ENCODE measurements at places on chromosomes 5 and 9.

DNA sequence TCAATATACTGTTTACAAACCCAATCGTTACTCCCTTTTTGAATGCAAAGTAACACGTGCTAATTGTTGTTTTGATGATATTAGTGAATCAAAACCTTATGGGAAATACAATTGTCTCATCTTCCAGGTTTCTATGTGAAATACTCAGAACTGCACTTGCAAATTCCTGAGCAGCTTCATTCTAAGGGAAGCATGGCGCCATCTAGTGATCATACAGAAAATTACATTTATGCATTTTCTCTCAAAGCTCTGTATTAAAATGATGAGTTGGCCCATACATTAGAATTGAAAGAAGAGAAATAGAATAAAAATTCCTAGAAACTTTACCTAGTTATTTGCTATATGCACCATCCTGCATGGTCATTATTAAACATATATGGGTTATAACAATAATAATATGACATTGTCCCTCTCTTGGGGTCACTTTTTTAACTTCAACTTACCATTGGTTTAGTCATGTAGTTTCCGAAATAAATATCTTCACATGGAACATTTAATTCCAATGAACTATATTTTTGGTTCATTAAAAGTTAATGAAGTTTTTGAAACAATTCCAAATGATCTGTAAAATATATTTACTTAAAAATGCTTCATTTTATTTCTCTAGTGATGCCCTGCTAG, 220.0 kb downstream of the PDE4D start:
- no peak for DNase-seq

DNA sequence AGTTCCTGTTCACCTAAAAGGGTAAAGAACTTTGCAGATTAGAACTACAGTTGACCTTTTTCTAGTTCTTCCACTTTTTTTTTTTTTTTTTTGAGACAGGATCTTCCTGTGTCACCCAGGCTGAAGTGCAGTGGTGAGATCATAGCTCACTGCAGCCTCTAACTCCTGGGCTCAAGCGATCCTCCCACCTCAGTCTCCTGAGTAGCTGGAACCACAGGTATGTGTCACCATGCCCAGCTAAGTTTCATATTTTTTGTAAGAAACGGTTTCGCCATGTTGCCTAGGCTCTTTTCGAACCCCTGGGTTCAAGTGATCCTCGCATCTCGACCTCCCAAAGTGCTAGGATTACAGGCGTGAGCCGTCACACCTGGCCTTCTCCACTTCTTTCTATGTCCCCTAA, 39.7 kb upstream of the TNFAIP8 start:
- DNase-seq = no peak

DNA sequence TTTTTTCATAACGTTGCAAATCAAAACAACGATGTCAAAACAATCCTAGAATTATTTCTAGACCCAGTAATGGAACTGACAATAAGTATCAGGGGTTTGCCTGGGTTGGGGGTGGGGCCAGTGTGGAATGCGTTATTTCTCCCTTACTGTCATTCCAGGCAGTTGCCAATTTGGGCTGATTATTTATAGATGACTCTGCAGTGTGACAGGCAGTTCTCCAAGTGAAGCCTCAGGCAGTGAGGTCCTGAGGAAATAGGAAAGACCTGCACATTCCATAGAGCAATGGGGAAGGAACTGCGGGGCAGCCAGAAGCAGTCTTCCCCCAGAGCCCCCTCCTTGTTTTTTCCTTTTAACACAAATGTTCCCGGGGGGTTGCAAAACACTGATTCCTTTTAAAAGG, 179.0 kb downstream of the YTHDC2 start:
- DNase-seq = no peak

DNA sequence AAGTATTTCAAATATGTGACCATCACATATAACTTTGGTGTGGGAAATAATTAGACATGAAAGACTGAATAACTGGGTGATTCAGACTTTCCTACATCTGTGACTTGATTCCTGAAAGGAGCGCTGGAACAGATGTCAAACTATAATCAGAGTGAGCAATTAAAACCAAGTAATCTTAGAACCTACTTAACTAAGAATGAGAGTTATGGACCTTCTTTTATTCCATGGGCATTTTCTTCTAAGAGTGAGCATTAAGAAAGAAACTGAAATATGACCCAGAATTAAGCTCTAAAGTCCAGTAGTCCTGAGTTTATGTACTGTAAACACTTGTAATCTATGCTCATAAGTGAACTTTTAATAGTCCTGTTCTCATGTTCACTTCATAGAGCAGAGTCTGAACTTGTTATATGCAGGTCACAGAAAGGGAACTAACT, 68.4 kb downstream of the PAM start:
- DNase-seq = no peak

GRCh38 chr5:168317521-168318147, 26.2 kb downstream of the WWC1 start:
- DNase-seq = no peak

- DNase-seq = peak; percentile 58
These were observed 124.4 kb downstream of the TENT4A start for GRCh38 chr5:6837519-6838110.

GRCh38 chr5:96562614-96563013, 99.6 kb upstream of the CAST start:
- DNase-seq = no peak

DNA sequence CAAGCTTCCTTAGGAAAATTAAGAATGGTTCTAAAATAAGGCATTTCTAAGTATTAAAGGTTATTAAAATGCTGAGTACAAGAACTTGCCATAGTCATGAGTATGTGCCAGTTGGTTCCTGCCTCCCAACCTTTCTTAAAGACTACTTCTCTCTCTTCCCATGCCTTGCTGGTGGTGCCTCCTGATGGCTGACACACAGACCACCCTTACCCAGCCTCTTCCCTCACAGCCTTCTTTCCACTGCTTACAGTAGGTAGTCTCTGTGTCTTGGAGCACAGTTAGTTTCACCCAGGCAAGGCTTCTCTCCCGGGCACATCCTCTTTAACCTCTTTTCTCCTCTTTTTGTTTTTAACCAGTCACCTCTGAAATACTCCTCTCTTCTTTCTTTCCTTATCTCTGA, 20.6 kb upstream of the GPR150 start:
- no peak for DNase-seq

DNA sequence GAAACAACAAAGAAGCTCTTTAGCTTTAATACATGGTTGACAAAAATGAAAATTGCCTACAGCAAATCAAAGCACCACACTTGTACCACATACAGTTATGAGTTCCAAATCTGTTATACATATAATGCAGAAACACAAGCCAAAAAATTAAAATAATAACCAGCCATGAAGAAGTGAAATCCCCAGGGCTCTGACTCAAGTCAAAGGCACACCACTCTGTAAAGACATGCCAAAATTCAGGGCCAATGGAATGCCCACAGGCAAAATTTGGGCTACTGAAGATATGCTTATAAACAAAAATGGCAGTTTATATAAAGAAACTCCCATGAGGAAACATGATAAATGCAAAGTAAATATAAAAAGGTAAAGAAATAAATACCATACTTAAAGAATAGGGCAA, 29.0 kb downstream of the THBS4 start:
- no peak for DNase-seq

- no peak for DNase-seq
These were observed 2.9 kb upstream of the PTGER4 start for GRCh38 chr5:40676613-40677343.

- DNase-seq = no peak
These were observed 27.7 kb downstream of the CDC37L1 start for GRCh38 chr9:4706971-4707622.

DNA sequence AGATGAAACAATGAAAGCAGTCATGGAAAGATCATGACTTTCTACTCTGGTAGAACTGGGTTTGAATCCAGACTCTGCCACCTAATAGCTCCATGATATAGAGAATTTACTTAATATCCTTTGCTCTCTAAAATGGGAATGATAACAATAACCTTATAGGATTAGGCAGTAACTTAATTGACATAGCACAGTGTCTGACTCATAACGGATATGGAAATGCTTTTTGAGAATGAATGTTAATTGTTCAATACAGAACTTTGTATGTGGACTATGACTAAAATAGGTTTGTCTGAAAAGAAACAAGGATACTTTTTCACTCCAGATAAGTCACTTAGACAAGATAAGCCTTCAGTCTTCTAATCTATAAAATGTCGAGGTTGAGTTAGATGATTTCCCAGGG, 330.7 kb downstream of the PTPRD start:
- no peak for DNase-seq

- DNase-seq = no peak
These were observed 188.3 kb downstream of the OLFM1 start for GRCh38 chr9:135275571-135276289.

DNA sequence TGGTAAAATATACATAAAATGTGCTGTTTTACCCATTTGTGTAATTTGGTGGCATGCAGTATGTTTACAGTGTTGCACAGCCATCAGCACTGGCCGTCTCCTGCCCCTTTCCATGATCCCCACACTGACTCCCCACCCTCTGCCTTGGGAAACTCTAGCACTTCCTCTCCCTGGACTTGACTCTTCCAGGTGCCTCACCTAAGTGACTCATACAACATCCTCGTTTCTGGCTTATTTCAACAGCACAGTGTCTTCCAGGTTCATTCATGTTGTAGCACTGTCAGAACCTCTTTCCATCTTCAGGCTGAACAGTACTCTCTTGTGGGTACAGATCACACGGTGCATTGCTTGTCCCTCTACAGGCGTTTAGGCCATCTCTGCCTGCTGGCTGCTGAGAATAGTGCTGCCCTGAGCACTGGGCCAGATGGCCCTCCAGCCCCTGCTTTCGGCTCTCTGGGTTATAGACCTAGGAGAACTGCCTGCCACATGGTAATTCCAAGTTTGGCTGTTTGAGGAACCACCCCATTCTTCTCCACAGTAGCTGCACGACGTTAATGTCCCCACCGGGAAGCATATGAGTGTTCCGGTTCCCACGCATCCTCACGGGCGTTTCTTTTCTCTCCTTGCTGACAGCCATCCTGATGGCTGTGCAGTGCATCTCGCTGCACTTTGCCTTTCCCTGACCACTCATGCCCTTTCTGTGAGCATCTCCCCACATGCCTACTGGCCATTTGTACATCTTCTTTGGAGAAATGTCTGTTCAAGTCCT, 211.8 kb downstream of the FANCC start:
- no peak for DNase-seq

DNA sequence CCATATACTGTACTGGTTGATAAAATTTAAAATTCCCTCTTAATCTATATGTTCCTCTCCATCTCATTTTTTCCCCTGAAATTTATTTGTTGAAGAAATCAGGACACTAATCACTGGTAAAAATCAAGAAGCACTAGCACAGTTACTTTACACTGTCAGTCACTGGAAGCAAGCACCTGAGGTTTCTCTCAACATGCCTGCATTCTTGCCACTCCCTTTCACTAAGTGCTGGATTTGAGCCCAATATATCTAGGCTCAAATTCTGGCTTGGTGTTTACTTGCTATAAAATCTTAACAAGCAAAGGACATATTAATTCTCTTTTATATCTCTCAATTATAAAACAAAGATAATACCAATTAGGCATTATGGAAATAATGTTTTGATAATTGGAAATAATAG, 58.6 kb downstream of the DIAPH1 start:
- DNase-seq = no peak

DNA sequence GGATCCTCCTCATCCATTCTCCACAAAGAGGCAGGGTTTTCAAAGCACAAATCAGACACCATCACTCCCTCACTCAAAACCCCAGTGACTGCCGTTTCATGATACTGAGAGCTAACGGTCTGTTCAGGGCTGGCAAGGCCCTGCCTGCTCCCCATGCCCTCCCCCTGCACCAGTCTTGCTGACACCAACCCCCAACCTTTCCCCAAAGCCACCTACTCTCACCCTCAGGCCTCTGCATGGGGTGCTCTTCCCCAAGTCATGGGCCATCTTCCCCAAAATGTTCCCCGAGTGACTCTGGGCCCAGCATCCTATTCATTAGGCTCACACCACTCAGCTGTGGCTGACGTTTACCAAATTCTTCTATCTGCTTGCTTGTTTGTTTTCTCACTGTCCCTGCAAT, 21.7 kb upstream of the OLFM1 start:
- DNase-seq = no peak

DNA sequence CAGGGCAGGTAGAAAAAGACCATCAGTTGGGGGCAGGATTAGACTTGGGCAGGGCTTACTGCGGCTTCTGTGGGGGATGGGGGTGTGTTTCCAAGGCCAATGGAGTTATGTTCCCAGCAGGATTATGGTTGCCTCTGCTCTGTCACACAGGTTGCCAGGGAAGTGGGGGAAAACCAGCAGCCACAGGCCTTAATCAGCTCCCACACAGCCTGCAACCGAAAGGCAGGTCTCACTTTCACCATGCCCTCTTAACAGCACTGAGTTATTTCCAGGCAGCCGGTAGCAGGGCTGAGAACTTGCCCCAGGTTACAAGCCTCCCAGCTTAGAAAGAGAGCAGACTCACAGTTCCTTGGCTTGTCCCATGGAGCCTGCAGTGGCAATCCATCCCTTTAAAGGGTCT, 205.5 kb downstream of the FGF10 start:
- DNase-seq = no peak

- no peak for DNase-seq
These were observed 27.5 kb downstream of the CCDC152 start for GRCh38 chr5:42784132-42784531.

DNA sequence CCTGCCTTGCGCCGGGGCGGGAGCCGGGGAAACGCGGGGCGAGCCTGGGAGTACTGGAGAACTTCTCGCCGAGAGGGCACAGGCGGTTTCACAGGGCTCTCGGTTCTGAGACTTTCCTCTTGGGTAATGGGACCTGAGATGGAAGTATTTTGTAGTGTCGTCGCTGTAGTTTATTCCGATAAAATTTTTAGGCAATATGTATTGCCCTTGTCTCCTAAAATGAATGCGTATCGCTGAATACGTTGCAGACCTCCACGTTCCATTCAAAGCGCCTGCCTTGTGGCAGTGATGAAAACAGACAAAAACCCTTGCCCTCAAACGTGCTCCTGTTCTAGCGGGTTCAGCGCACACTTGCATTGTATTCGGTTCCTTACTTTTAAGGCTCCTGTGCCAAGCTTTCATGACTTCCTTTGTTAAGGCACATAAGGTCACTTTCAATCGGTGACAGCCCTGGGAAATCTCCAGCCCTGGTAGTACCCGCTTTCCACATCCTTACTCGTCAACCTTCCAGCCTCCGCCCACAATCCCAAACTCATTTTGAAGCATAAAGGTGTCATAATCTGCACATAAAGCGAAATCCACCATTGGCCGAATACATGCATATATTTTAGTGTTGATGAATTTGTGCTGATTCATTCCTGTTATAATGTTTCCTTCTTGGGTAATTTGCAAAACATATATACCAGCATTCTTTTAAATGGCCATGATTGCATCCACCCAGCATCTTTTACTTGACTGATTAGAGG, 694 bp downstream of the RMI1 start:
- no peak for DNase-seq

DNA sequence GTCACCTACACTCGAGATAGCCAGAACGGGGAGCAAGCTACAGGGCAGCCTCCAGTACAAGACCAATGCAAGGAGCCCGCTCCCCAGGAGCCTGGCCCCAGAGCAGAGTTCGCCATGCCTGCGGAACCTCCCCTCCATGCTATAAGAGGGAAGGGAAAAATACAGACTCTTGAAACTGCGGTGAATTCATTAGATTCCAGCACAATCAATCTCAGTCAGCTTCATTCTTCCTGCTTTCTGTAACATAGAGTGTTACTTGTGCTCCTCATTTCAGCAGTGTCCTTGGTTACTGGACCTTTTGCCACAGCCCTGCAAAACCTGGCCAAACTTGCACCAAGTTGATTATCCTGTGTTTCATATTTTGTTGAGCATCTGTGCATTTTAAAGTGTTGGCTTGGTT, 22.2 kb upstream of the CREBRF start:
- no peak for DNase-seq
